ENCODE measurements at places on chromosomes 4 and X. TPM values are rescaled to one million over a fixed set of nuclear protein-coding genes. Genes with fewer than 3 reads are reported as not detected.

The DMRTC1 gene
- total RNA-seq: 2.2 TPM

The CXCL11 gene
- total RNA-seq: not detected

The GRIA2 gene
- total RNA-seq: 0.49 TPM

The TRAPPC11 gene
- total RNA-seq: 40.3 TPM

The DUSP9 gene
- 0.74 TPM for total RNA-seq

The MGAT4D gene
- not detected for total RNA-seq

The BMPR1B gene
- total RNA-seq: 0.49 TPM

The VCX3B gene
- not detected for total RNA-seq

The CACNA1F gene
- total RNA-seq: 0.25 TPM

The SSX2B gene
- not detected for total RNA-seq

The HSFX4 gene
- not detected for total RNA-seq

The ABLIM2 gene
- total RNA-seq: 15.5 TPM

The SRD5A3 gene
- total RNA-seq: 25.5 TPM

The EPHA5 gene
- 1.2 TPM for total RNA-seq

The PABPC1L2A gene
- total RNA-seq: not detected

The SERTM2 gene
- 28.2 TPM for total RNA-seq

The SPANXN4 gene
- total RNA-seq: not detected

The BANK1 gene
- total RNA-seq: 1.5 TPM

The ZDHHC15 gene
- 3.4 TPM for total RNA-seq

The H2BW2 gene
- not detected for total RNA-seq

The TLR7 gene
- not detected for total RNA-seq

The MGARP gene
- 2.2 TPM for total RNA-seq

Data from vagina (tissue), 2 donors.